NCI-H2171 (cell line): ENCODE measurements at places on chromosomes 3 and 15.

DNA sequence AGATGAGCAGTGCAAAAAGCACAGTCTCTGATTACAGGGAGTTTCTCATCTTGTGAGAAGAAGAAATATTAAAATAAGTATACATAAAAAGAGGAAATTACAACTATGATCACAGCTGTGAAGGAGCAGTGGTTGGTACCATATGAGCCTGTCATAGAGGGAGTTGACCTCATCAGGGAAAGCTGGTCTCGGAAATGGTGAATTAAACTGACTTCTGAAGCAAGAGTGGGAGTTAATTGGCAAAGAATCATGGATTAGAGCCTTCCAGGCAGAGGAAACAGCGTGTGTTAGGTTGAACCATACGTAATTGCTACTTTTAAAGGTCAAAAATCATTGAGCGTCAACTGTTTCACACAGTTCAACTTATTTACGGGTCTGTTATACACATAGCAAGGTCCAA, 539.1 kb downstream of the EDEM1 start:
- DNase-seq: no peak

DNA sequence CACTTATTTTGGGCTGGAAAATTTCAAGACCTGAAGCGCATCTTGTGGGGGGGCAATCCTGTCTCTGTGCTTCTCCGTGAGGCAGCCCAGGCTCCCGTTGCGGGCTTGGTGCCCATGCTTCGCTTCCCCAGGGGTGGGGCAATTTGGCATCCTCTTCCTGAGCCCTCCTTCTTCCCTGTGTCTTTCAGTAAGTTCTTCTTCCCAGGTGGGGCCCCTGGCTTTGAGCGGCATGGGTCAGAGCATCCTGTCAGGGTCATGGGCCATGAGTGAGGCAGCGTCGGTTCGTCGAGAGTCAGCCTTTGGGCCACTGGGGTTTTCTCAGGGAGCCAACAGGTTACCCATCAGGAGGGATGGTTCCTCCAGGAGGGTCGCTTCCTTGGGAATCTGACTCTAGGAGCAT, 200.7 kb downstream of the UBE3A start:
- DNase-seq: no peak

GRCh38 chr15:36024031-36024688, 478.2 kb upstream of the DPH6 start:
- DNase-seq: no peak

GRCh38 chr3:184748219-184749135, 36.6 kb upstream of the MAGEF1 start:
- no peak for DNase-seq

- no peak for DNase-seq
These were observed 244.5 kb downstream of the FOXP1 start for GRCh38 chr3:71339049-71339448.
